Cerebellar nuclear complex (tissue), 1 donor: ENCODE measurements at places on chromosomes 2 and 18.

- no peak for DNase-seq
Measured at GRCh38 chr2:164127971-164128527, 392.2 kb upstream of the FIGN start.

DNA sequence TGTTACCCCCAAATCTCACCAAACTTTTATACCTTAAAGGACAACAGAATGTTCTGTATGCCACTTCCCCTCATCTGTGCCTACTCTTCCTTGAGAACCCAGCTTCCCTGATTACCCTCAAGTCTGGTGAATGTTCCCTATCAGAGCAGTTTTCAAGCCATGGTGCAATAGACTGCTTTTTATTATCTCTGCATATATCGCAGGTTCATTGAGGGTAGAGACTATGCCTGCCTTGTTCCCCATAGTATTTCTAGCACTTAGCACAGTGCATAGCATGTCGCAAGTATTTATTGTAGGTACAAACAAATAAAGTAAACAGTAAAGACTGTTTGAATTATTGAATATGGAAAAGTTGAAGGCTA, 146.6 kb downstream of the HAUS1 start:
- no peak for DNase-seq

GRCh38 chr18:62285281-62285680, 39.8 kb upstream of the TNFRSF11A start:
- no peak for DNase-seq

DNA sequence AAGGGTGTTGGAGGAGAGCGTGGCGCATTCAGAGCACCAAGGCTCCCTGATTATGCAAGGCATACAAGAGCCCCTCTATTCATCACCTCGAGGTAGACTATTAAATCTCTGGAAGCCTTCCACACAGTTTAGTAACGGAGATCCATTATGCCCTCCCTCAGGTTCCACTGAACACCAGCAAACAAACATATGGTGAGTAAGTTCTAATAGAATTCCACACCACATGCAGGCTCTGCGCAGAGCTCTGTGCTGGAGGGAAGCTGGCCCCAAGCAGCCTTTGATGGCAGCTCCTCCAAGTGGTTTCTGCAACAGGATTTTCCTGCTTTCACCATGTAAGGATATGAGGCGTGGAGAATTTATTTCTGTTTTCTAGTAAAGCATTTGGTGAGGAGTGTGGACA, 238.6 kb downstream of the C1D start:
- no peak for DNase-seq

DNA sequence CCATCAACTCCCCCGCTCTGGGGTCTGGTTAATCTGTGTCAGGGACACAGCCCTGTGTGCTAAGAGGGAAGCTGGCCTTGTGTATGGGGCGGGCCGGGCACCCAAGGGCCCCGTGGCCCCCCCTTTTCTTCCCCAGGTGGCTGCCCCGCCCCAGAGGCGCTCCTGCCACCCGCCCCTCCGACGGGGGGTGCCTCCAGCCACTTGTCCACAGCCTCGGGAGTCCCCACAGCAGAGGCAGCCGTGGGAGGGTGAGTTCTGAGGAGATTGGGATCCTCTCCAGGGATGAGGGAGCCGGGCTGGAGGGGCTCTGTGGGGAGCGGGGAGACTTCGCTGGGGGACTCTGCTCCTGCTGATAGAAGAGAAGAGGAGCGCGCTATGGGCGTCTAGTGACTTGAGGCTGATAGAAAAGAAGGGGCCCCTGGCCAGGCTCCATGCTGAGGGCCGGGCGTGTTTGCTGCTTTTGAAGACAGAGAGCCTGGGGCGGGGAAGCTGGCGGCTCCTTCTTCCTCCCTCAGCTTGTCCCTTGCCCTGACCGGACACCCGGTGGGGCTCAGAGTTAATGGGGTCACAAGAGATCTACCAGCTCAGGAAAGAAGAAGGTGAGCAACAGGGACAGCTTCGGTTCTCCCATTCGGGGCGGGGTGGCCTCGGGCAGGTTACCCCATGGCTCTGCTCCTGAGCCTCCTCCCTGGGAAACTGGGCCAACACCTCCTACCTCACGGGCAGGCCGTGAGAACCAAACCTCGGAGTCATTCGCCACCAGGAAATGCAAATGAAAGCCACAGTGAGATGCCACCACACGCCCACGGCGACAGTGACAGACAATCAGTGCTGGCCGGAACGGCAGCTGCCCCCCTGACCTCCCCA, 89.4 kb upstream of the TAF1B start:
- no peak for DNase-seq

GRCh38 chr2:166341426-166341825, 34.3 kb downstream of the SCN9A start:
- no peak for DNase-seq

- no peak for DNase-seq
Measured at GRCh38 chr2:147451902-147452515, 392.8 kb upstream of the ACVR2A start.

- no peak for DNase-seq
Measured at GRCh38 chr2:58137221-58137620, 90.6 kb downstream of the VRK2 start.

DNA sequence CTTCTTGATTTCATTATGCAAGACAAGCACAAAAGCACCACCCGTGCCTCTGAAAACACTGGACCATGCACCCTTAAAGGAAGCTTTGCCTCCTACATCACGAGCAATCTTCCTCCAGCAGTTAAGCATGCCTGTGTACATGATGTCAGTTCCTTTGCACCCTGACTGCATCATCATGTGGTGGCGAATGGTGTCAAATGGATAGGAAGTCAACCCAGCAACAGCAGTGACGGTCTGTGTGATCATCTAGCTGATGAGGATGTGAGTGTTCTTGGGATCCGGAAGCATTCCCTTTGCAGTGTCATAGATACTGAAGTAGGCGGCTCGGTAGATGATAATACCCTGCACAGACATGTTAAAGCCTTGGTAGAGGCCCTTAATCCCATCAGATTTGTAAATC, 240.7 kb upstream of the FAM98A start:
- no peak for DNase-seq

DNA sequence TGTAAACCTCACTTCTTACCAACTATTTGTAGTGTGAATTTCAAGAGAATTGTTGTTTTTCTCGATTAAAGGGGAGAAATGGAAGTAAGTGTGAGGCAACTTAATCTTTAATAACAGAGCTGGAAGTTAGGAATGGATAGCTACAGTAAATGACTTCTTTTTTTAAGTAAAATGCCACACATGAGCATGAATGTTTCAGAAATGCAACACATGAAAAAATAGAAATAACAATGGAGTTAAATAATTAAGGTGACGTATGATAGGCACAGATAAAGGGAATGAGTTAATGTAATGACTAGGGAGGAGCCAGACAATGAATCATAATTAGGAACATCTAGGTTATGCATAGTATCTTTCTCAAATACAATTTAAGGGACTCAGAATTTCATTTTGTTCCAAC, 3.4 kb downstream of the REL start:
- DNase-seq: no peak

- DNase-seq: no peak
Measured at GRCh38 chr2:183125659-183126341, 1.6 kb downstream of the NUP35 start.

GRCh38 chr2:178700136-178700535, 107.1 kb downstream of the TTN start:
- DNase-seq: no peak

DNA sequence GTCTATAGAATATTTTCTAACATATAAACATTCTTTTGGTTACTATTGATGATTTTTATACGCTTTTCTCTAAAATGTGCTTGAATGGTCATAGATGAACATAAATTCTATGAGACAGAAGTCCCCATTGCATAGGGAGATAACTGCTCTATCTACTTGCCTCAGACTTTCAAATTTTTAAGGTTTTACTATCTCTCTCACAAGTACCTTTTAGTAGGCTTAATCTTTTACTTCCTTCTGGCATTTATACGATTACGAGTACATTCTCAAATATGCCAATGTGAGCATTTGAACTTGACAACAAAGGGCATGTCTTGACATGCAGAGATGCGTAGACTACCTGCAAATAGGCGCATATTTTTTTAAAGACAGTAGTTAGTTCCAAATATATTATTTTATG, 935.9 kb upstream of the LRATD1 start:
- DNase-seq: no peak

- no peak for DNase-seq
Measured at GRCh38 chr2:233690444-233690843, 2.2 kb upstream of the UGT1A6 start.

- DNase-seq: no peak
Measured at GRCh38 chr2:886072-887022, 64.3 kb upstream of the SNTG2 start.

GRCh38 chr2:8564475-8564874, 117.4 kb upstream of the ID2 start:
- DNase-seq: no peak

GRCh38 chr18:55509631-55510324, 78.2 kb downstream of the TCF4 start:
- DNase-seq: no peak

DNA sequence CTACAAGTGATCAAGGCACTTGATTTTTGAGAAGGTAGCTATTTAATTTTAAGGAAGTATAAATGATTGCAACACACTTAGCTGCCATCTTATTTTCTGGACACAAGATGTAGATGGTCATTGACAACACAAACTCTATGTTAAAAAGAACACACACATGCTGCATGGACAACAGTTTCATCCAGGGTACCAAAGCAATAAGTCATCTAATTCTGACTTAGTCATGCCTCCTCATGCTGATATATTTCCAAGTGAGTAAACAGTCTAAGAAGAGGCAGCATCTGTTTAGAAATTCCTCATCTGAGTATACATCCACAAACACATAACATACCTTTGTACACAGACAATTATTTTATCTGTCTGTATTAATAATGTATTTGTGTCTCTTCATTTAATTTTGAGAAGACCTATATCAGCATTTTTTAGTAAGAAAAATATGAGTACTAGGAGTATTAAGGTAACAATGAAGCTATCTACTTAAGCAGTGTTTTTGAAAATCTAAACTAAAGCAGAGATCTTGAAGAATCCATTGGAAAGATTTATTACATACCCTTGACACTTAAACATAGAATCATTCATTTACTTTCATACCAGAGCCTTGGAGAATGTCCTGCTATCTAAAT, 84.9 kb downstream of the SCN1A start:
- no peak for DNase-seq

DNA sequence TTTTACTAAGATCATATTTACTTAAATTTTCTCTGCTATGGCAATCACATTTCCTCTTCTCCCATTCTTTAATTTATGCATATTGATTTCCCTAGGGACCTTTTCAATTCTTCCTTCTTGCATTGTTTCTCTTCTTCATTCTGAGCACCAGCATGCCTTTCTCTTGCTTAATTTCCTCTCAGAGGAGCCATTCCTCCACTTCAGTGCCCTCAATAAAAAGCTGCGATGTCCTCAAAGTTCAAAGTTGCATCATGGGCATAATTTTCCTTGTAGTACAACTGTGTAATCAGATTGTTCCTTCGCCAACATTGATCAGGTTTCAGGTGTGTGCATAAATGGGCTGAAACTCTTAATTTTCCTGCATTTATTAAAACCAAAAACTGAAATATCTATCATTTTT, 21.8 kb upstream of the CD226 start:
- no peak for DNase-seq

- no peak for DNase-seq
Measured at GRCh38 chr2:104433657-104434056, 420.3 kb upstream of the POU3F3 start.

DNA sequence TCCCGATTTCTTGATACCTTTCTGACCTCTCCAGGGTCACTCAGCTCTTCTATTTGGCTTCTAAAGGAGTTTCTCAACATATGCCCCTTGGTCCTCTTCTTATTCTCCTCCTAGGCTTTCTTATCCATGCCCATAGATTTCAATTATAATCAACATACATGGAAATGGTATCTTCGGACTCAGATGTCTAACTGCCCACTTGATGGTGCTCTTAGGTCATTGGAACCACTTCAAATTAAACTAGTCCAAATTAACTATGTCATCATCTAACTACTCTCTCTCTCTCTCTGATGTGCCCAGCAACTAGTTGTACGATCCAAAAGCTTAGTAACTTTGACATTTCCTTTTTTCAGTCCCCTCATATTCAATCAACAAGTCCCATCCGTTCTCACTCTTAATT, 43.2 kb upstream of the GPR75 start:
- DNase-seq: no peak
